ENCODE measurements at places on chromosomes 2 and 18. TPM values are rescaled to one million over a fixed set of nuclear protein-coding genes. Genes with fewer than 3 reads are reported as not detected.

DNA sequence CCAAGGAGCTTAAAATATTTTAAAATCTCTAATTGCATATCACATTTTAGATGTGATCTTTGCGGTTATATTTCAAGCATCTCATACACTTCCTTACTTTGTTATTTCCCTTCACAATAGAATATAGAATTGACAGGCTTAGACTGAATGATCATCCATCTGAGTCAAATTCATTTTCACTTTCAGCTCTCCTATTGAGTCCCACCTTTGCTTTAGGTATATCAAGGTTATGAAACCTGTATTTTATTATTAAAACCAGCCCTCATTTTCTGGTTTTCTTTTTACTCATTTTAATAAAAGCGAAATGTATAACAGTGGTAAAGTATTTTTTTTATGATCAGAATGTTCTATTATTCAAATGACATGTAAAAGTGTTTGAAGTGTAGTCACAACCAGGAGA, 162.9 kb upstream of the KYNU start:
- H3K36me3 ChIP-seq = no peaks in the 10 kb centered on the region
- DNase-seq = no peak
- no peak overlapping the region for H3K27ac ChIP-seq
- H3K4me1 ChIP-seq = peaks cover 2% of the 10 kb centered on the region

The COLEC12 gene
- 59.9 TPM for polyA plus RNA-seq

GRCh38 chr2:132740081-132740720, 70.2 kb upstream of the LYPD1 start:
- H3K36me3 ChIP-seq = no peaks in the 10 kb centered on the region
- no peak overlapping the region for H3K4me3 ChIP-seq
- no peak for DNase-seq
- H3K4me1 ChIP-seq = no peaks in the 10 kb centered on the region
- H3K27ac ChIP-seq = no peak overlapping the region
- H3K27me3 ChIP-seq = no peaks in the 10 kb centered on the region

- no peak overlapping the region for H3K27ac ChIP-seq
- no peak overlapping the region for H3K4me3 ChIP-seq
- no peaks in the 10 kb centered on the region for H3K36me3 ChIP-seq
- H3K4me1 ChIP-seq = no peaks in the 10 kb centered on the region
- peak; percentile 57 for DNase-seq
Measured at GRCh38 chr2:12978066-12978835, 261.5 kb downstream of the TRIB2 start.

GRCh38 chr2:53630026-53630606, 137.5 kb upstream of the CHAC2 start:
- H3K27me3 ChIP-seq = no peaks in the 10 kb centered on the region
- H3K4me3 ChIP-seq = no peak overlapping the region
- H3K4me1 ChIP-seq = peaks cover 10% of the 10 kb centered on the region
- DNase-seq = no peak

The ZFAND2B gene
- 22.9 TPM for polyA plus RNA-seq

The SCLY gene
- polyA plus RNA-seq = 5.3 TPM

- no peak overlapping the region for H3K4me3 ChIP-seq
- no peaks in the 10 kb centered on the region for H3K27me3 ChIP-seq
- H3K27ac ChIP-seq = no peak overlapping the region
- peaks cover 36% of the 10 kb centered on the region for H3K4me1 ChIP-seq
Measured at GRCh38 chr2:3488855-3489763, 30.2 kb downstream of the ADI1 start.

The MAL gene
- polyA plus RNA-seq = 3.2 TPM

GRCh38 chr2:42998721-42999120, 206.3 kb upstream of the HAAO start:
- DNase-seq = no peak
- H3K4me1 ChIP-seq = peaks cover 10% of the 10 kb centered on the region
- no peak overlapping the region for H3K4me3 ChIP-seq
- no peaks in the 10 kb centered on the region for H3K36me3 ChIP-seq
- no peaks in the 10 kb centered on the region for H3K27me3 ChIP-seq

The CRYBA2 gene
- polyA plus RNA-seq = not detected

GRCh38 chr2:147479358-147479757, 365.5 kb upstream of the ACVR2A start:
- DNase-seq = no peak
- no peaks in the 10 kb centered on the region for H3K27me3 ChIP-seq

DNA sequence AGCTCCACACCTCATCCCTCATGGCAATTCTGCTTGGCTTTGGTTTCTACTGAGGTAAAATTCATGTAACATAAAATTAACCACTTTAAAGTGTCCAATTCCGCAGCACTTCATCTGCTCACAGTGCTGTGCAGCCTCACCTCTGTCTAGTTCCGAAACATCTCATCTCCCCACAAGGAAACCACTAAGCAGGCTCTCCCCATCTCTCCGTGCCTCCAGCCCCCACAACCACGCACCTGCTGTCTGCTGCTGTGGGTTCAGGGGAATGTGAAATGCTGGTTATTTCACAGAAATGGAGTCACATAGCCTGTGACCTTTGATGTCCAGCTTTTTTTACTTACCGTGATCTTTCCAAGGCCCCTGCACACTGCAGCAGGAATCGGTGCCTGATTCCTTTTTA, 7.7 kb upstream of the GPC1 start:
- no peak for DNase-seq
- H3K27ac ChIP-seq = no peak overlapping the region
- H3K4me3 ChIP-seq = no peak overlapping the region
- H3K36me3 ChIP-seq = no peaks in the 10 kb centered on the region
- H3K27me3 ChIP-seq = peaks cover 14% of the 10 kb centered on the region

GRCh38 chr2:29218071-29218470, 102.9 kb downstream of the CLIP4 start:
- H3K4me1 ChIP-seq = no peaks in the 10 kb centered on the region
- H3K36me3 ChIP-seq = no peaks in the 10 kb centered on the region
- H3K27ac ChIP-seq = no peak overlapping the region
- peaks cover 18% of the 10 kb centered on the region for H3K27me3 ChIP-seq
- DNase-seq = no peak
- H3K4me3 ChIP-seq = no peak overlapping the region

- no peak overlapping the region for H3K4me3 ChIP-seq
- no peak overlapping the region for H3K27ac ChIP-seq
- no peak for DNase-seq
- no peaks in the 10 kb centered on the region for H3K4me1 ChIP-seq
- H3K36me3 ChIP-seq = peaks cover 2% of the 10 kb centered on the region
Measured at GRCh38 chr18:10490401-10491165, 35.2 kb upstream of the NAPG start.

DNA sequence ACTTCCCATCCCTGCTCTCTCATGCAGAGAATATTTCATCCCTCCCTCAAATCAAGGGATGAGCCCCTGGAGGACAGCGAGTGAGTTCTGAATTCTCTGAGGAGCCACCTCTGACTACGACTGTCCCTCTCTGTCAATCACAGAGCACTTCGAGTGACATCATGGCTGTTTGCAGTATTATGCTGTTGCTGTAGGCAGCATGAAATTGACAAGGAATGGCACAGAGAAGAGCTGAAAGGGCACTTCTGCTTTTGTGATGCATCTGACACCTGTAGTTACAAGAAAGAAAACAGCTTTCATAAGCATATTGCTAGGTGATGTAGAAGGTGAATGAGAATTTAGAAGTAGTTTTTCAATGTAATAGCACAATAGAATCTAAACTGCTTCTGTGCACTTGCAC, 166.9 kb downstream of the ARHGAP15 start:
- no peak for DNase-seq
- no peaks in the 10 kb centered on the region for H3K27me3 ChIP-seq
- no peaks in the 10 kb centered on the region for H3K4me1 ChIP-seq

The CMPK2 gene
- polyA plus RNA-seq = 3.3 TPM

The FLACC1 gene
- 1.6 TPM for polyA plus RNA-seq

The PAIP2B gene
- polyA plus RNA-seq = 4.4 TPM

GRCh38 chr2:205745661-205746419, 63.5 kb downstream of the NRP2 start:
- peaks cover 3% of the 10 kb centered on the region for H3K4me1 ChIP-seq
- H3K27ac ChIP-seq = no peak overlapping the region
- peak; percentile 44 for DNase-seq
- no peaks in the 10 kb centered on the region for H3K27me3 ChIP-seq
- peaks cover 3% of the 10 kb centered on the region for H3K36me3 ChIP-seq
- no peak overlapping the region for H3K4me3 ChIP-seq

The SULT1C4 gene
- 16.7 TPM for polyA plus RNA-seq

GRCh38 chr2:84884449-84884848, 3.6 kb upstream of the TRABD2A start:
- H3K27me3 ChIP-seq = peaks cover 41% of the 10 kb centered on the region
- H3K4me1 ChIP-seq = peaks cover 32% of the 10 kb centered on the region
- H3K27ac ChIP-seq = no peak overlapping the region
- DNase-seq = no peak
- H3K4me3 ChIP-seq = no peak overlapping the region
- H3K36me3 ChIP-seq = no peaks in the 10 kb centered on the region

The DSG2 gene
- 7.2 TPM for polyA plus RNA-seq

GRCh38 chr2:24163601-24164000, 11.3 kb upstream of the FAM228A start:
- DNase-seq = no peak
- no peak overlapping the region for H3K27ac ChIP-seq
- no peaks in the 10 kb centered on the region for H3K27me3 ChIP-seq
- no peaks in the 10 kb centered on the region for H3K4me1 ChIP-seq

The COL4A3 gene
- polyA plus RNA-seq = not detected

DNA sequence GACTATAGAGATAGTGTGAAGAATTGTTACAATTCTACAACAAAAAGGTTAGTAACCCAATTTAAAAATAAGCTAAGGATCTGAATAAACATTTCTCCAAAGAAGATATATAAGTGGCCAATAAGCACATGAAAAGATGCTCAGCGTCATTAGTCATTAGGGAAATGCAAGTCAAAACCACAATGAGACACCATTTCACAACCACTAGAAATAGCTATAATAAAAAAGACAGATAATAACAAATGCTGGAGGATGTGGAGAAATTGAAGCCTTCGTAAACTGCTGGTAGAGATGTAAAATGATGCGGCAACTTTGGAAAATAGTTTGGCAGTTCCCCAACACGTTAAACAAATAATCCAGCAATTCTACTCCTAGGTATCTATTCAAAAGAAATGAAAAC, 366.5 kb upstream of the POU3F3 start:
- no peaks in the 10 kb centered on the region for H3K27me3 ChIP-seq
- no peaks in the 10 kb centered on the region for H3K36me3 ChIP-seq
- H3K4me3 ChIP-seq = no peak overlapping the region
- DNase-seq = no peak
- no peak overlapping the region for H3K27ac ChIP-seq

GRCh38 chr18:3456686-3457069, 6.7 kb downstream of the TGIF1 start:
- peaks cover 30% of the 10 kb centered on the region for H3K4me1 ChIP-seq
- H3K4me3 ChIP-seq = no peak overlapping the region
- H3K27me3 ChIP-seq = no peaks in the 10 kb centered on the region
- peak overlapping the region; percentile 59 for H3K27ac ChIP-seq
- peaks cover 27% of the 10 kb centered on the region for H3K36me3 ChIP-seq
- DNase-seq = no peak

Data from muscle of leg (tissue), 16 donors.